Effector CD4-positive, alpha-beta T cell (primary cell): ENCODE measurements at places on chromosomes 4 and X.

DNA sequence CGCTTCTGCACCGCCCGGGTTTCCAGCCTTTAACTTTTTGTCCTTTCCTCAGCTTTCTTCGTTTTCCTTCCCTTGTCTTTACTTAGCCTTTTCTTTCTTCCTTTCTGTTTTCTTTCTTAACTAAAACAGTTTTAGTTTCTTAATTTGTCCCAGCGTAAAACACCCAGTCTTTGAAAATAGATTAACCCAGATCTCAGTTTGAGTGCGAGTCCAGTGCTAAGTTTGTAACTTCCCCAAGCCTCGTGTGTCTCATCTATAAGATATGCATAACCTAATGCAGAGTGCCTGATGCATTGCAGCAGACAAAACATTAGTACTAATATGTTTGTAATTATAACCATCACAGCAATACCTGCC lies 460 bp upstream of the GEMIN8 start:
- DNase-seq: no peak

DNA sequence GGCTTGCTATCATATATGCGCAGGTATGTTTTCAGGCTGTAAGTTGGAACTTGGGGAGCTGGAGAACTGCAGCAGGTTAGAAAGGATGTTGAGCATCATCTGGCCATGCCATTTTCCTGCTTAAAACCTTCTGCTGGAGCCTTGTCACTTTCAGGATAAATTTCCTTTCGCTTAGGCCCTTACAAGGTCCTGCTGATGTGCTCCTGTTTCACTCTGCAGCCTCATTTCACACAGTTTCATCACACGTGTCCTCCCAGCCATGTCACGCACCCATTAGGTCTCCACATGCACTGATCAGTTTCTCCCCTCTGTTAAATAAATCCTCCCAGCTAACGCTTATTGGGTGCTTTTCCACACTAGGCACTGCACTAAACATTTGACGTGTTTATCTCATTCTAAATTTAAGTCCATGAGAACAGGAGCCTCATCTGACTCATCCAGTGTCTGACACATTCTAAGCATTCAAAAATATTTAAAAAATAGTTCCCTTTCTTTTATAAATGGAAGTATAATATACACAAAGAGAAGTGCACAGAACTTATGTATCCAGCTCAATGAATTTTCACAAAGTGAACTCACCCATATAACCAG lies 14.5 kb downstream of the SOD3 start:
- no peak for DNase-seq

GRCh38 chr4:85132570-85132969 lies 166.1 kb upstream of the WDFY3 start:
- DNase-seq: no peak

- no peak for DNase-seq
Measured at GRCh38 chr4:1754336-1754735, 33.0 kb downstream of the TACC3 start.

- DNase-seq: no peak
Measured at GRCh38 chr4:189779281-189779980, 161.2 kb upstream of the FRG1 start.

DNA sequence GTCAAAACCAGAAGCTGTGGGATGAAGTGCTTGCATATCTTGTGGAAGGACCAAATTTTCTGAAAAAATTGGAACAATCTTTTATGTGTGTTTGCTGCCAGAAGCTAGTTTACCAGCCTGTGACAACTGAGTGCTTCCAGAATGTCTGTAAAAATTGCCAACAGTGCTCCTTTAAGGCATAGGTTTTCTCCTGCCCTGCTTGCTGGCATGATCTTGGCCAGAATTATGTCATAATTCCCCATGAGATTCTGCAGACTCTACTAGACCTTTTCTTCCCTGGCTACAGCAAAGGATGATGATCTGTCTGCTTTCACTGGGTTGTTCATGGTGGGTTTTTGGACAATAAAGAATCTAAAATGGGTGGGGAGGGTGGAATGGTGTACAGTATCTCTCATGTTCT lies 196.3 kb upstream of the ZCCHC13 start:
- no peak for DNase-seq

DNA sequence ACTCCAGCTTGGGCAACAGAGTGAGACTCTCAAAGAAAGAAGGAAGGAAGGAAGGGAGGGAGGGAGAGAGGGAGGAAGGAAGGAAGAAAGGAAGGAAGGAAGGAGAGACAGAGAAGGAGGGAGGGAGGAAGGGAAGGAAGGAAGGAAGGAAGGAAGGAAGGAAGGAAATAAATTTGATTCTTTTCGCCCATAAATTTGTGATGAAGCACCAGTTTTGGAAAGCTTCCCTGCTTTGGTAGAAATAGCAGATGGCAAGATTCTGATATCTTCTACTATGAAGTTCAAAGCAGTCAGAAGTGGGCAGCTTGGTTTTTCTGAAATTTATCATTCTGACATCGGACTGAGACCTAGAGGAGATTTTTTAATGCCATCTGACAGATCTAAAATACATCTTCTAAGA lies 11.7 kb upstream of the GYG2 start:
- DNase-seq: no peak

- DNase-seq: no peak
Measured at GRCh38 chr4:53450773-53451172, 73.3 kb downstream of the FIP1L1 start.

DNA sequence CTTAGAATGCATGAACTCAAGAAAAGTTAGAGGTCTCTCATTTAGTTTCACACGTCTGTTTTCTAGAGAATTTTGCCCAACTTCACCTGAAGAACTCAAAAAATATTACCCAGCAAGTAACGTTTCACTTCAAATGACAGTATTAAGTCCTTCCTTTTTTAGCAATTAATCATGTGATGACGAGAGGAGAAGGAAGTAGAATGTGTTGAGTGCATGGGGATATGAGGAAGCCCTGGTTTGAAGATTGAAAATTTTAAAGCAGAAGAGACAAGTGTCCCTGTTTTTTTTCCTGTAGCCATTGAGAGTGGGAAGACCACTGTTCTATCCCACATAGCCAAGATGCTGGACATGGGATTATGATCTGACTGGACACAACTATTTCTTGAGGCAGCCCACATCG lies 406.3 kb upstream of the CPEB2 start:
- DNase-seq: no peak

GRCh38 chr4:109301651-109302360 lies 652 bp downstream of the COL25A1 start:
- DNase-seq: no peak

DNA sequence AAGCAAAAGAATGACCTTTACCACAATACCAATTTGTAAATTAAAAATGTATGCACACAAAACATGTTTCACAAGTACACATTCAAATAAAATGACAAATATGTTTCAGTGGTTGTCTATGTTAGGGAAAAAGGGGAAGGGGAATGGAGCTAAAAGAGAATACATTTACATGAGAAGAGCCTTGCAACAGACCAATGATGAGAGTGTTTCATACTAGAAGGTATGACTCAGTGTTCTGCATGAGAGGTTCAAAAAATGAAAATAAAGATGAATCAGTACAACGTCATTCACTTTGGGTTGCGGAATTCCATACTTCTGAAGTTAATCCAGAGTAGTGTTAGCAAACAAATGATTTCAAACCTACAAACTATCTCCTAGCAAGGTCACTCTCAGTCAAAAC lies 51.7 kb downstream of the RPGR start:
- DNase-seq: no peak

DNA sequence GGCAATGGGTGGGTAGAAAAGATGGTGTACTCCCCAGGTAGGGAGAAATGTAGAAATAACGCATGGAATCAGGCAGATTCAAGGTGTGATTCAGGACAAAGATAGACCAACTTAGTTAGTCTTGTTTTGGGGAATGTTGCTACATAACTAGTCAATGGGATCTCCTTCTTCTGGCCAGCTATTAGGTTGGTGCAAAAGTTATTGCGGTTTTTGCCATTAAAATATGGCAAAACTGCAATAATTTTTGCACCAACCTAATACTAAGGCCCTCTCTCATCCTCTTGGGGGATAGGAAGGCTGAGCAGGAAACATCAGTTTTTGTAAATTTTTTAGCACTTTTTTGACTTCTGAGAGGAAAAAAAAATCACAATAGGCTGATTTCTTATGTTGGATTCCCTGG lies 23.2 kb downstream of the CYBB start:
- DNase-seq: no peak

GRCh38 chr4:136864604-136865185 lies 667.6 kb downstream of the PCDH18 start:
- no peak for DNase-seq

DNA sequence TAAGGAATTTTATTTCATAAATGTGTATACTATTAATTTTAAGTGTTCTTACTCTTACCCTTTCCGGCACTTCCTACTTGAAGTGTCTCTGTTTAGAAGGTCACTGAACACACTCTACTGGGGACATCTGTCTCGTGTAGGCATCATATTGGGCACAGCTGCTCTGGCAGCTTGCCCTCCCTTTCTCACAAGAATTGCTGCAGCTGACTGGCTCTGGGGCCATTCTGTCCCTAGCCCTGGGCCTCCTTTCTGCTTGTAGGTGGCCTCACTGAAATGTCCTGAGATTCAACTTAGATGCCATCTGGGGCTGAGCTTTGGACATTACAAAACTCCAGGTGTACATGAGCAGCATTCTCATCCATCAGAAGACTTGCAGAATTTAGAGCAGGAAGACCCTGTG lies 49.6 kb downstream of the SMAD1 start:
- DNase-seq: no peak

DNA sequence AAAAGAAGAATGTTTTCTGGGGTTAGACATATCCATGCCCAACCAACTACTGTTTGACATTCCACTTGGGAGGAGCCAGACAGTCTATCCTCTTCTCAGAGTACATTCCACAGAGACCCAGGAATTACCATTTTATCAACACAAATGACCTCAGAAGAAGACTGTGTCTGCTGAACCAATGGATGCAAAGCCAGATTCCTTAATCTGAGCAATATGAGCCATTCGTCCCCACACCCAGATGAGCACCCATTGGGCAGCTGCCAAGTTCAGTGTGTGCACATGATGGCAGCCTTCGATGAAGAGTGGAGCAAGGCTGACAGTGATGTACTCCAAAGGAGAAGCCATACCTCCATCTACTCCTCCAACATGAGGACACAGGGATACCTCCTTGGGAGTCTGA lies 111.3 kb downstream of the ZNF674 start:
- DNase-seq: no peak

- no peak for DNase-seq
Measured at GRCh38 chr4:39085891-39086290, 23.9 kb downstream of the KLHL5 start.

GRCh38 chrX:86178906-86179305 lies 30.7 kb downstream of the DACH2 start:
- no peak for DNase-seq
